ENCODE measurements at places on chromosomes 3 and 15.

GRCh38 chr3:42032693-42033349 lies 58.3 kb upstream of the TRAK1 start:
- DNase-seq = no peak

- no peak for DNase-seq
Observed at GRCh38 chr3:189688262-189688661, 57.1 kb downstream of the TP63 start.

DNA sequence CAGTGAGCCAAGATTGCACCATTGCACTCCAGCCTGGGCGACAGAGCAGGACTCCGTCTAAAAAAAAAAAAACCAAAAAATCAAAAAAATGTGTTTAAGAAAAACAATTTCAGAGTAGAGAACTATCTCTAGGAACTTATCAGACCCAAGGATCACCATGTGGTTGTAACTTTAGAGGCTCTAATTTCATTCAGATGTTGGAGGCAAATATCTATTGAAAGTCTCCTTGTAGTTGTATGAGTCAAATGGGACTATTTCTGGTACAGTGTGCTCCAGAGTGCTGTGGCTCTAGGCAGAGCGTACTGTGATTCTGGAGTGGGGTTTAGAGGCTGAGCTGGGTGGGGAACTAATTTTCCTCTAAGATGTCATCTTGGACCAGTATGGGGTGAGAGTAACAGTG lies 398.7 kb downstream of the SHQ1 start:
- no peak for DNase-seq

DNA sequence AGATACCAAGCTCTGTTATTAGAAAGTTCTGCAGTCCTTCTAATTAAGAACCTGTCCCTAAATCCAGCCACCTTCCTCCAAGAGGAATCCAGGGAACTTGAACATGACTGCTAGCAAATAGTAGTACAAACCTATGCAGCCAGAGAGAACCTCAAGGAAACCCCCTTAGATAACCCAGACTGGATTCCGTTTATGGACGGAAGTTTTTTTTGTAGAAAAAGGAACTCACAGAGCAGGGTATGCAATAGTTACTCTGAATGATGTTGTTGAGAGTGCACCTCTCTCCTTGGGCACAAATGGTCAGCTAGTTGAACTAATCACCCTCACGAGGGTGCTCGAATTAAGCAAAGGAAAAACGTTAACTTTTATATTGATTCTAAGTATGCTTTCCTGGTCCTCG lies 40.8 kb downstream of the TM4SF18 start:
- no peak for DNase-seq

GRCh38 chr15:25378501-25378901 lies 60.3 kb downstream of the UBE3A start:
- DNase-seq = no peak

DNA sequence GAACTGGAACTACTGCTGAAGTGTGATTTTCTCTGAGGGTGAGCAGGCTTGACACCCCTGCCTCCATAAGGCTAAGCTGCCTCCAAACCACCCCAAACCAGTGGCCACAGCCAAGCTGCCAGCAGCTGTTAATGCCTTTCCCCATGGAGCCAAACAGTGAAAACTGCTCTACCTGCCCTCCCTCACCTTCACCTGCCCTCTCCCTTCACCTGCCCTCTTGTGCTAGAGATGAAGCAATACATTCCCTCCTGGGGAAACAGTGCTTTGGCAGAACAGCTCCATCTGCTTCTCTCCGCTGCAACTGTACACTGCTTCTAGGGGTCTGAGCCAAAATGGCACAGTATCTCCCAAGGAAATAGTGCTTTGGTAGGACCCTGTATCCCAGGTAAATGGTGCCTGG lies 374.1 kb downstream of the FHIT start:
- no peak for DNase-seq

- DNase-seq = no peak
Observed at GRCh38 chr3:69322158-69322509, 63.8 kb downstream of the FRMD4B start.

- no peak for DNase-seq
Observed at GRCh38 chr3:71547249-71548198, 36.0 kb downstream of the FOXP1 start.

- DNase-seq = no peak
Observed at GRCh38 chr15:32664796-32665195, 23.3 kb downstream of the SCG5 start.

GRCh38 chr3:194300382-194300758 lies 50.8 kb downstream of the CPN2 start:
- no peak for DNase-seq

- no peak for DNase-seq
Observed at GRCh38 chr3:168213920-168214319, 118.2 kb upstream of the GOLIM4 start.

- no peak for DNase-seq
Observed at GRCh38 chr3:183466575-183466974, 38.2 kb upstream of the MCF2L2 start.

DNA sequence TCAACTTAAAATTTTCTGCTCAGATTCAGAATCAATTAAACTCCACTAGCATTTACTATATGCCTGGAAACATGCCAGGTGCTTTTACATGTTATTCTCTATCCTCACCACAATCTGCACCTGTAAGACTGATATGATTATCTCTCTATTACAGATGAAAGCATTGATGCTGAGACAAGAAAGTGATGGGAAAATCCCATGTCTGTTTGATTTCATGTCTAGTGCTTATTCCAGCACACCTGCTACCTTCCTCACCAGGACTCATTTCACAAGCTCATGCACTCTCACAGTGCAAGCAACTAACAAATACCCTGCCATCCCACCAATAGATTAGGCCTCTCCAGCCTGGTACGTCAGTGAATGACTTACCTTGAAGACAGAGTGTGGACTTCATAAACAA lies 25.0 kb upstream of the BCL6 start:
- no peak for DNase-seq

GRCh38 chr3:174318181-174318580 lies 541.0 kb upstream of the NAALADL2 start:
- no peak for DNase-seq

- no peak for DNase-seq
Observed at GRCh38 chr3:53996141-53996874, 104.6 kb upstream of the SELENOK start.

GRCh38 chr15:70829371-70830166 lies 24.4 kb downstream of the LARP6 start:
- DNase-seq = no peak

- DNase-seq = no peak
Observed at GRCh38 chr15:58221591-58222241, 83.5 kb downstream of the AQP9 start.

- DNase-seq = no peak
Observed at GRCh38 chr3:45978006-45978761, 17.4 kb downstream of the FYCO1 start.

DNA sequence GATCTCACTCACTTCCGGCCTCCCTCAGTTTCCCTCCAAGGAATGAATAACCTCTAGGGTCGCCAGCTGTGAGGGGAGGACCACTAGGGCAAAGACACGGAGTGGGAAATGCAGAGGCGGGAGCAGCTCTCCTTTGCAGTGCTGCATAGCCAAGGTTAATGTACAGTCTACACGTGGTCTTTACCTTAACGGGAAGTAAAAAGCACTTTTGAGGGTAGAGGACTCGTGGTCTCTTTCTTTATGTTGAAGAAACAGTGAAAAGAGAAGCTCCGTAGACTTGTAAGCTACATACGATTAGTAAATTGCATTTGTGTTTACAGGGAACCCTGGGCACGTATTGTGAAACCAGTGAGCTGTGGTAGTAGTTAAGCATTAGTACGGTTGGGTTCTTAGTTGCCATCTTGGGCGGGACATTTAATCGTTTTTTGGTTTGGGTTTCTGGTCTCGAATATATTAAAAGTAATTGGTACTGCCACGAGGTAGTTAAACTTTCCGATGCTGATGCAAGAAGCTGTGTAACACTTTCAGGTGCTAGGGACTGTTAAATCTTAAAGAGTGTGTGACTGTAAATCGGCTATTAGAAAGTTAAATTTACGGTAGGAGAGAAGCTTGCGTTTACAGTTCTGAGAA lies 828 bp downstream of the U2SURP start:
- DNase-seq = no peak

DNA sequence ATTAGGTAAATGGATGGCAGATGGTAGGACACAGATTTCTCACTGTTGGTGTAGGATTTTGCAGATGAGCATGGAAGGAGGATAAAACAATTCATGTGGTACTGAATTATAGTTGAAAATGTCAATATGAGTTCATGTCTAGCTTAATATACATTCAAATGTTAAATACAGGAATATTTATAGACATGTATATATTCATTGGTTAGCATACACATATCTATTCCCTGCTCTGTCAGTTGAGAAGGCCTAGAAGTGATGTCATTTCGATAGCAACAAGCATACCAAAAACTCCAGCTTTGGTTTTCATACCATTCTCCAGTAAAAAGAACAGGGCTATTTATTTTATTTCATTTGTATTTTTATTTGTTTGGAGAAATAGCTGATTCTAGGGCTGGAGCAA lies 497.1 kb downstream of the EPHB1 start:
- DNase-seq = no peak

- no peak for DNase-seq
Observed at GRCh38 chr15:92747047-92747446, 91.5 kb upstream of the FAM174B start.

DNA sequence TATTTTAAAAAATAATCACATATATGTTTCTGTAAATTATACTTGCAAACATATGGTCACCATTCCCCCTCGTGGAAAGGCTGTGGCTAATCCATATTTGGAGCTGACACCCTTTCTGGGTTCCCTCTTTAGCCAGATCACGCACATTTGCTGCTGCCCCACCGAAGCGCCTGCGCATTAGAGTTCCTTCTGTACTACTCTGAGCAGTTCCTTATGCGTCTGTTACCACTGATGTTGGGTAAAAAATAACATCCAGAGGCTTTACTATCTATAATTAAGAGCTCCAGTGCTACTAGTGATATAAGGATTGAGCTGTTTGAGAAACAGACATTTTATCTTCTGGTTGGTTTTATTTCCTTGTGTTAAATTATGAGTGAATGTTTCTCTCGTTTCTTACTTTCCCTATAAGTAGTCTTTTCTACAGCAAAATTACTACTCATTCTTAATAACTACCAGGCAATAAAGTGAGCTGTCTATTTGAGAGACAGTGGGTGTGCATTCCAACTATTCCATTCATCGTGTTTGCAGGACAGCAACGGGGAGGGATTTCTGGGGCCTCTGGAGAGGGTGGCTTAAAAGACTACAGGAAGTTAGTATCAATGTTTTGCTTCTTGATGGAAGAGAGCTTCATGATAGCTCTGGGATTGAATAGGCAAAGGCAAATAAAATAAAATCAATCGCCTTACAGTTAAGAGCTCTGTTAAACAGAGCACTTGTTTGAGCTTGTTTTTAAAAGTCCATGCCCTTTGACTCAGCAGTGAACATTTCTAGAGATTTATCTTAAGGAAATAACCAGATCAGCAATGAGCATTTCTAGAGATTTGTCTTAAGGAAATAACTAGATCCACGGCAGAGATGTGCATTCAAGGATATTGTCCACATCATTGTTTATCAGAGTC lies 245.2 kb downstream of the CD47 start:
- no peak for DNase-seq

DNA sequence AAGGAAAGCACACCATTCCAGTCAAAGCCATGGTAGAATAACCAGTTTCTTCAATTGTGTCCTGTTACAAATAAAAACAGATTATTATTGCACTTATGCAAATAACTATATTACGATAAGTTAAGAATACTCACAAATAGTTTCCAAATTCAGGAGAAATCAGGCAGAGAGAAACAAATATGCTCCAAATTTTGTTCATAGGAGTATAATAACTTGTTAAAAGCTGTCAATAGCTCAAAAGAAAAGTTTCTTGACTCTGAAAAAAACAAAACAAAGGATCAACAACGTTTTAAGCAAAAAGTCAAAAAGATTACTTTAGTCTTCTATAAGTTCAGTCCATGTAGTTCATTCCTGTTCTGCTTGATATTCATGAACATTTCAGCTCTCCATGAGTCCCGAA lies 59.7 kb upstream of the BDH1 start:
- no peak for DNase-seq

GRCh38 chr3:104436506-104436905 lies 930.2 kb upstream of the ALCAM start:
- no peak for DNase-seq

- no peak for DNase-seq
Observed at GRCh38 chr3:41450416-41451231, 251.3 kb downstream of the CTNNB1 start.

DNA sequence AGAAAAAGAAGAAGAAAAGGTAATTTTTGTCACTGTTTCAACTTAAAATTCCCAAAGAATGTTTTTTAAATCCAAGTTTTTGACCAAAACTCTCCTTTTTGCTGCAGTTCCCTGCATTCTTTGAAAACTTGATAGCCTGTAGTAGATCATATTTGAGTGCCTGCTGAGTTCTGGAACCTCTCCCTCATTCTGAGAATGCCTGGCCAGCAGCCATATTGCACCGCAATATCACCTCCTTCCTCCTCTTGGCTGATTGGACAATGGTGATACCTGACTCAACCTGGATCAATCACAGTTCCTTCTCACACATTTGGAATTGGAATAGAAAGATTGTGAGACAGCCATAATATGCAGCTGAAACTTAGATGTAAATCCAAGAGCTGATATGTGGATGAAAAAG lies 97.6 kb upstream of the GAP43 start:
- no peak for DNase-seq

DNA sequence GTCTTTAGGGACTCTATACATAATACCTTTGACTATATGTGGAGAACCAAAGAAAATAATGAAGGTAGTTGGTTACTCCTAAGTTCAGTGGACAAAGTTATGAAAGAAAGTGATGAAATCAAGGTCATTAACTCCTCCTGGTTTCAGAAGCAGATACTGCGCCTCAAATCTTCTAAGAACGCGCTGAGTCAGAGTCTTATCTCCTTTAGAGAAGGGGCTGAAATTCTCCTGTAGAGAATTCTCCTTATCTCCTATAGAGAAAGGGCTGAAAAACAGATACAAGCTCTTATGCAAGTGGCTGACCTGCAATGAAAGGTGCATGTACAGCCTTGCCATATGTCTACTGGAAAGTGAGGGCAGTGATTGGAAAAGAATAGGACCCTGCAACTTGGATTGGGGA lies 824.2 kb downstream of the NSUN3 start:
- DNase-seq = no peak

GRCh38 chr3:101381809-101382208 lies 61.4 kb upstream of the IMPG2 start:
- no peak for DNase-seq

GRCh38 chr15:85402195-85402881 lies 21.9 kb downstream of the AKAP13 start:
- no peak for DNase-seq

Data from stimulated activated CD4-positive, alpha-beta T cell treated with anti-CD3 and anti-CD28 coated beads, Interleukin-15, amount 100 ng/mL, for 1 hour (primary cell).